ENCODE measurements at places on chromosomes 2 and 18.

DNA sequence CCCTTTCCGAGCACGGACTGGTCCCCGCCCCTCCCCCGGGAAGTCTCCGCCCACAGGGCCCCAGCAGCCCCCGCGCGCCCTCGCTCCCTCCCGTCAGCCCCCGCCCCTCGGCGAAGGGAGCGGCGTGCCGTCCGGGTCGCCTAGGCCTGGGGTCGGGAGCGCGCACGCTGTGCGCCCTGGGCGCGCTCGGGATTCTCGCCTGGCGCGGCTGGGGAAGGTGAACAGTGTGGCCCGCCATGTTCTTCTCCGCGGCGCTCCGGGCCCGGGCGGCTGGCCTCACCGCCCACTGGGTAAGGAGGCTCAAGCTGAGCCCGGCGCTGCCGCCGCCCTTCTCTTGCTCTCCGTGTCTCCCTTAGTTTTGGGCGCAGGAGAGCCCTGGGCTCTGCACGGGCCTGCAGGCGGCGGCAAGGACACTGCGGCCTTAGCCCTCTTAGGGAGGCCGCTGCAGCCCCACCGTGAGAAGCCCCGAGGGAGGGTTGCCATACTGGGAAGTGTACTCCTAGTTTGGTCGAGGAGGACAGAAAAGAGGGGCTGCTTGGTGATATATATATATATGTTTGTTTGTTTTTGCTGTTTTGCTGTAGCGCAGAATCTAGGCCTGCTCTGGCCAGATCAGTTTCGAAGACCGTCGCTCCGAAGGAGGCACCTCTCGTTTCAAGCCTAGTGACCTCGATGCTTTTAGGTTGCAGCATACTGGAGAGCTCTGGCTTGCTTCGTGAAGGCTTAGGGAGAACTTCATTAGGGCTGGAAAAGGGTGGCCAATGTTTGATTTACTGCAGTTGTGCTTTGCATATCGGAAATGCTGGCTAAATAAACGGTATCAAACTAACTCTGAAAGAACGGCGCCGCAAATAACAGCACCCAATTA lies at the start of gene NDUFV2:
TSS of gene NDUFV2 (plus strand) at position 192 of the 868 bp plus-strand sequence. CDS start at position 237, 45 bp downstream.
- DNase-seq = peak; percentile 98

- no peak for DNase-seq
These were observed 99.9 kb downstream of the USP34 start for GRCh38 chr2:61371027-61371426.

DNA sequence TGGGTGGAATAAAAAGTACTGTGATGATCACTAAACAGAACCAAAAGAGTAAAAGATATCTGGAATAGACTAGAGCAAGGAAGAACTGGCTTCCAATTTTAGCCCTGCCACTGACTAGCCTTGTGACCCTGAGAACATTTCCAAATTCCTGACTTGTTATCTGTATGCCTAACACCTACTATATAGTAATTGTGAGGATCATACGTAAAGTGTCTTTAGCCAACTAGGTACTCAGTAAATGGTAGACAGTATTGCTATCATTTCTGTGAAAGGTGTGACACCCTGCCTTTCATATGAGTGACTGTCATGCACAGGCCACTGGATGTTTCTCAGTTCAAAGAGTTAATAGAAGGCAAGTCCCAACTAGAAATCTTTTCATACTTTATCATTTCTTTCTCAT lies 29.8 kb downstream of the CYTIP start:
- DNase-seq = no peak

DNA sequence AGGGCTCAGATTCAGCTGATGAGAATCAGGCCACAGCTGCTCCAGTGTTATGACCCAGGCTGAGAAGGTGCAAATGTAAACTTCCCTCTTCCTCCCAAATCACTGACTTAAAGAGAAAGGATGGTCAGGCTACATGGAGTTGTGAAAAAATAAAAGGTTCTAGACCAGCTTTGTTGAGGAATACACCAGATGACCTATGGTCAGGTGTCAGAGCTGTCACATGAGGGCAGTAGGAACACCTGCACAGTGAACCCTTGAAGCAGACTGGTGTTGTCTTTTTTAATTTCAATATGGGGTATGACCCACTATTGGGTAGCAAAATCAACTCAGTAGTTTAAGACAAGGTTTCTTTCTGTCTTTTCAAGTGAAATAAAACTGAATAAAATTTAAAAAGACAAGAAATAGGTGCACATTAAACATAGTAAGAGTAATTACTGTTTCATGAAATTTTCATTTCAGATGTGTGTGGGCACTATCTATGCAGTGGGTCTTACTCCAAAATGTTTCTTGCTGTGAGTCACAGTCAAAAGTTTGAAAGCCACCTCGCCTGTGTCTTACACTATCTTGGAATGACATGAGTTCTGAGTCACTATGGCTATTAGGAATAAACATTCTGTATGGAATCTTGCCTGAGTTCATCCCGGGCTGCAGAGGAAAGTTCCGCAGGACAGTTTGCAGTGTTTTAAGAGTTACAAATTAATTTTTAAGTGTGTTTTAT lies 83.6 kb downstream of the ACVR1 start:
- DNase-seq = no peak

DNA sequence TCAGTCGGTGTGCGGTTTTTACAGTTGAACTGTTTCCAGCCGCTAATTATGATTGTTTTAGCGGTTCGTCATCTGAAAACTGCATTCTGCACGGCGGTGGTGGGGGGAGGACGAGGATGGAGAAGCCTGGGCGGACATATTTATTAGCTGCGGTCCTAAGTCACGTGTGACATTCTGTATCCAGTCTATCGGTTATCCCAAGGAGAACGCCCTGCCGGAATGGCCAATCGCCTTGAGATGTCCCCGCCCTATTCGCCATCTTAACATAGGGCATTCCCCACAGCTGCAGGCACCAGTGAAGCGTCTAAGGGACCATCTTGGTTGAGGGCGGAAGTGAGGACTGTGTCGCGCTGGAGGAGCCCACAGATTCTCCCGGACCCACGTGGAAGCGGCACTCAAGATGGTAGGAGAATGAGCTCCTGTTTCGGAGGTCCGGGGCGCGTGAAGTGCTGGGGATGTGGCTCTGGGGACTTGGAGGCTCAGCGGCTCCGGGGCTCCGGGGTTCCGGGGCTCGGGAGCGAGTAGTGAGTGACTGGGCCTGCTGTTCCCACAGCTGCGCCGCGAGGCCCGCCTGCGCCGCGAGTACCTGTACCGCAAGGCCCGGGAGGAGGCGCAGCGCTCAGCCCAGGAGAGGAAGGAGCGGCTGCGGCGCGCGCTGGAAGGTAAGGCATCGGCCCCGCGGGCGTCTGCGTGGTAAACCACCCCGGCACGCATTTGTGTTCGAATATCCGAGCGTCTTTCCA lies at the start of gene IMP4:
TSS of gene IMP4 (plus strand) at position 365 of the 743 bp plus-strand sequence. CDS start at position 401, 36 bp downstream.
- peak; percentile 88 for DNase-seq

GRCh38 chr2:172449911-172450550 lies 22.6 kb downstream of the ITGA6 start:
- no peak for DNase-seq

DNA sequence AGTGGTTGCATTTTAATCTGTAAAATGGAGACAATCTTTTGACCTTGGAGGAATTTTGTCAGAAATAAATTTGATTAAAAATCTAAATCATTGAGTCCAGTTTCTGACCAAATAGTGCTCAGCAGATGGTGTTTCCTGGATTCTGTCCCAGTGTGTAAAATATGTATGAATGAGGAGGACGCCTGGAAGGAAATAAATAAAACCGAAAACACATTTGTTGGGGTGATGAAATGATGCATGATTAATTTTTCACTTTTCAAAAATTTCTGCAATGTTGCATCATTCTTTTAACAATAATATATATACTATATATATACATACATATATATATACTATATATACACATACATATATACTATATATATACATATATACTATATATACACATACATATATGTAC lies 261.1 kb upstream of the TRIB2 start:
- DNase-seq = no peak

DNA sequence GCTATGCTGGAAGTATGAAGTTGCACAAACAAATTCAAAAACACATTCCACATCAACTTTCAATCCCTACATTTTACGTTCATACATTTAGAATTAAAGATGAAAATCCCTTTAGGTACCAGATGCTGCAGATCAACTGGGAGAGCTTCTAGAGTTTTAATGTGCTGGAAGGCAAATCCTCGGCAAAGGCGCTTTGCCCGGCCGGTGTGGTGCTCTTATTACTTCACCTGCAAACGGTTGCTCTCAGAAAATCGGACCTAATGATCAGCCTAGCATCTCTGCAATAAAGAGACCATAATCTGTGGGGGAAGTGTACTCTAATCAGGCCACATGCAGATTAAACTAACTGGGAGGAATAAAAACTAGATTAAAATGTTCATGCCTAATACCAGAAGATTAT lies 513.8 kb downstream of the ZEB2 start:
- no peak for DNase-seq

DNA sequence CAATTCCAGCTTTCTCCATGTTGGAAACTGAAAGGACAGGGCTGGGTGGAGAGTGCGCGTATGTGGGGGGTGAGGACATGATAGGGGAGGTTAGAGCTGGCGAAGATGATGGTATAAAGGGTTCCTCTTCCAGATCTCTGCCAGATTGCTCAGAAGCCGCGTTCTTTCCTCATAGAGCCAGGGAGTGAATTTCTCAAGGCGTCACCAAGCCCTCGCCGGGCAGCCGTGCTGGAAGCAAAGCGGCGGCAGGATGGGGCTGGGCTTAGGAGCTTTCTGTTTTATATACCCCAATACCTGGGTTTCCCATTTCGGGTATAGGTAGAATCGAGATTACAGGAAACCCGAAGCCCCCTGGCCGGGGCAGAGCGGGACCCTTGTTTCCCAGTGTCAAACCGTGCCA lies 43.8 kb downstream of the DDX18 start:
- no peak for DNase-seq

GRCh38 chr2:240441993-240442411 lies 6.5 kb downstream of the GPC1 start:
- no peak for DNase-seq

DNA sequence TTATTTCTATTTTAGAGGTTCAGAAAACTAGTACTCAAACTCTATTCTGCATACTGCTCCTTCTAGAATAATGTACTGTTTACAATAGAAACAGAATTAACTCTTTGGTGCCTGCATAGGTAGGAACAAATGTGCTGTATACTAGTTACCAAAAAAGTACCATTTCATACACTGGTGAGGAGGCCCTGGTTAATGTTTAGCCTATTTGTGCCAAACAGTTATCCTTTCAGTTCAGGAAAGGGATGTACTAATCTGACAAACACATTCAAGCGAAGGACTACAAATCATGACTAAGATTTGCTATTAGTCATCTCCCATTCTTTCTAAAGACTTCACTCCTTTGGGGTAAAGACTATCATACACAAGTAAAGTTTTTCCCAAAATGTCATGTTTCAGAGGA lies 47.4 kb downstream of the EXOC6B start:
- no peak for DNase-seq

GRCh38 chr2:174874085-174874484 lies 109.8 kb upstream of the CHRNA1 start:
- no peak for DNase-seq

GRCh38 chr2:95761556-95761955 lies 169.8 kb downstream of the TRIM43 start:
- no peak for DNase-seq

DNA sequence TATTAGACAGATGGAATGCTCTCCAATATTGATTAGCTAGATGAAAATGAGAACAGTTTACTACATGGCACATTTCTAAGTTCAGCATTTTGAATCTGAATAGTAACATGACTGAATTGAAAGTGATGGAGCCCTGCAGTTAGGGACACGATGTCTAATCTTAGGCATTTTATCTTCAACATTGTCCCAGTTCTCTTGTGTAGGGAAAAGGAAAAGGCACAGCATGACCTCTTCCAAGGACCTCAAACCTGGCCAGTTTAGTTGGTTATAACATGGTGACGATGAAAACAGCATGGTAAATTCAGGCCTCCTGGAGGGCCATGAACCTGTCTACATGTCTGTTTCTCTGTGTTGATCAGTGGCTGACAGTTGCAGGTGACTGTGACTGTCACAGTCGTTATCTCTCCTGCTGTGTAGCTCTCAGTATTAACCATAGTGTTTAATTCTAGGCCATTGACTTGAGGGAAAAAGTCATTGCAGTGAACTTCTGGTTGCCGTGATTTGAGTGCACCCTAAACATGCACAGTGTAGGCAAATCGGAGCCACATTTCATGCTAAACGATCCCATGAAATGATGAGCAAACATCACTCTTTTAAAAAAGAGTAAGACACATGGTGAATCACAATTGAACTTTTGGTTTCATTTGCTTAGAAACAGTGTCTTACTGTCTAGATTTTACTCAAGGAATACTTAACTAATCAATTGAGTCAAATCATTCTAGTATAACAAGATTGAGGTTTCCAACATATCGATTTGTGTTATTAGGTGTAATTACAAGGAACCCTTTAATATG lies 129.7 kb downstream of the PHLPP1 start:
- DNase-seq = peak; percentile 6

DNA sequence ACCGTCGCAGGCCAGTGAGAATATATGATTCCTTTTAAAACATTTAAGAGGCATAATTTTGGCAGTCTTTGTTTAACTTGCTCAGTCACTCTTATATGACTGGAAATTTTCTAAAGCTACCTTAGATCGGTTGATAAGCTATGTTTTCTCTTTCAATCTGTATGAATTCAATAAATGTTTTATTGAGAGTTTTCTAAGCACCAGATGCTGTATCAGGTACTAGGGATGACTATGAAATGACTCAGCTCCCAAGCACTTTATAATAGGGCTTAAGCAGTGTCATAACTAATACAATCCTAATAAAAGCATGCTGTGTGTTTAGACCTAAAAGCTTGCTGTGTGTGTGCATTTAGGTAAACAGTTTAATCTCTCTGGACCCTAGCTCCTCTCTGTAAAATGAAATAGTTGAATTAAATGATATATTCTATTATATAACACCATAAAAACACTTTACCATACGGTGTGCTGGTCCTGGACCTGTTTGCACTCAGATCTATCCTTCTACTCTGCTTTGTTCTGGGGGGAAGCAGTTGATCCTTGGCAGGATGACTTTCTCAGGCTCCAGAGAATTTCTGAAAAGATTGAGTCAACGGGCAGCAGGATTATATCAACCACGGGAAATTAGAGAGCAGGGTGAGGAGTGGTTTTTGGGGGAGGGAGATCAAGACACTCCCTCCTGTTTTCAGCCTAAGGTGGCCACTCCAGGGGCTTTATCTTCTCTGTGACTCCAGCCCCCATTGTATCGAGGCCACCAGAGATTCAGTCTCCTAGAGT lies 26.1 kb upstream of the SLC38A11 start:
- DNase-seq = no peak

GRCh38 chr2:240873098-240873788 lies 4.6 kb downstream of the AGXT start:
- no peak for DNase-seq

- no peak for DNase-seq
These were observed 21.4 kb downstream of the FAM98A start for GRCh38 chr2:33577668-33578067.

- no peak for DNase-seq
These were observed 107.1 kb downstream of the NFATC1 start for GRCh38 chr18:79502782-79503181.

GRCh38 chr2:47487498-47487875 lies 84.5 kb downstream of the MSH2 start:
- DNase-seq = no peak

GRCh38 chr18:22223254-22223964 lies 54.0 kb downstream of the GATA6 start:
- peak; percentile 16 for DNase-seq

Data from stimulated activated CD8-positive, alpha-beta memory T cell treated with anti-CD3 and anti-CD28 coated beads, Interleukin-15, amount 100 ng/mL, for 48 hours (primary cell).